ENCODE measurements at places on chromosomes 3 and 15. TPM values are rescaled to one million over a fixed set of nuclear protein-coding genes. Genes with fewer than 3 reads are reported as not detected.

DNA sequence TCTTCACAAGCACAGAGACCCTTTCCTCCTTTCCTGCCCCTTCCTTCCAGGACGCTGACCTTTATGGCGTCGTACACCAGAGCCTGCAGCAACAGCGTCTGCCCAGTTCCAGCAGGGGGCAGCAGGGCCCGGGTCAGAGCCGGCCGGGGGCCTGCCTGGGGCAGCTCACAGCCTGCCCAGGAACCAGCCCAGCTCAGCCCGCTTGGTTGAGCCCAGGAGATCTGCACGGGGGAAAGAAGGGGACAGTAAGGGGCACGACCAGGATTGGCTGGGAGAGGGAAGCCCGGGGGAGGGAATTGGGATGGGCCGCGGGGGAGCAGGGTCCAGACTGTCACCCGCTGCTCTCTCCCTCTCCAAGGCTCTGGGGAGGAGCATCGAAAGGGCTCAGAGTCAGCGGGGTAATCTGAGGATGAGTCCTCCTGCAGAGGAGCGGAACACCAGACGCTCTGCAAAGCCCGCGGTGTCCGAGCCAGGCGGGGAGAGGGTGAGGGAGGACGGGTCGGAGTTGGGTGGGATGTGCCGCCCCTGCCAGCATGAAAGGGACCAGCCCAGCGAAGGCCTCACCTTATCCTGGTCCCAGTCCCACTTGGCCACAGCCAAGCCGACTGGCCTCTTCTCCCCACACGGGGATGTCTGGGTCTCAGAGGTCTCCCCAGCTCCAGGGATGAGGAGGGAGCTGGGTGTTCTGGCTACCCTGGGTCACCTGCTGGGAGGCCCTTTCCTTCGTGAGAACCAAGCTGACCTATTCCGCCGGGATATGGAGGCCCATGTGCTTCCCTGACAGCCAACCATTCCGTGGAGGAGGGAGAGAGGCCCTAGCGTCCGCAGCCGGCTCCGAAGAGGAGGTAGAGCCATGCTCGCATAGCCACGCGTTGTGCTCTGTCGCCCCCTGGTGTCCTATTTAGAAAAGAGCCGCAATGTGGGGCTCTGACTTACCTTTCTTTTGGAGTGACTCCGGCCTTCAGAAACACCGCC, 7.4 kb upstream of the IGDCC3 start:
- peak; percentile 90 for DNase-seq

GRCh38 chr15:68304589-68305337, 27.2 kb downstream of the FEM1B start:
- DNase-seq = no peak

DNA sequence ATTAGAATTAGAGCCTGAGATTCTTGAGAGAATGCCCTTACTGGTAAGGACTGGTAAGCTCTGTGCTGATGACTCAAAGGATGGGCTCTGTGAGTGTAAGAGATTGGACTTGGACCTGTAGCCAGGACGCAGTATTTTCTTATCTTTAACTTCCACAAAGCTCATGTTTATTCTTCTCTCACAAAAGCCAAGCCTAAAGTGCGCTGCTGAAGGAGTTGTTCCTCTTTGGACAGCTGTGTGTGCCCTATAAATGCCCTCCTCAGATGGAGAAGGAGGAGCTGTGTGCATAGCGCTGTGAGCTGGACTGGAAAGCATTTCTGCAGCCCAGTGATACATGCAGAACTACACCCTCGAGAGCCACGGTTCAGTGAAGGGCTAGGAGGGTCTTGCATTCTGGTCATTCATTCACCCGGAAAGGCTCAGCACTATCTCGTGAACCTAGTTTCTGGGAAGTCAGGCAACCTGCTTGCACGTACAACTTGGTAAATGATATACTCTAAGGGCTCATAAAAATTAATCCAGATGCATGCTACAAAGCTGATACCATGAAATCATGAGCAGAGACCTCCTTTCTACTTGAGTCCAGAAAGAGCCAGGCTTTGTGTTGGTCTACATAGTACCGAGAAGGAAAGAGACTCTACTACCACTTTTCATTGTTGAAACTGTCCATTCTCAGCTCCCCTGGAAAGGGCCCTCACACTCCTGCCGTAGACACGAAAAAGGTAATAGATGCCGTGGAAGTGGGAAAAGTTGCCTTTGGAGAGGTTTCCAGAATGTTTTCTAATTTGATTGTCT, 103.0 kb upstream of the TBL1XR1 start:
- no peak for DNase-seq

- DNase-seq = no peak
Observed at GRCh38 chr3:160132226-160132625, 93.0 kb upstream of the C3orf80 start.

DNA sequence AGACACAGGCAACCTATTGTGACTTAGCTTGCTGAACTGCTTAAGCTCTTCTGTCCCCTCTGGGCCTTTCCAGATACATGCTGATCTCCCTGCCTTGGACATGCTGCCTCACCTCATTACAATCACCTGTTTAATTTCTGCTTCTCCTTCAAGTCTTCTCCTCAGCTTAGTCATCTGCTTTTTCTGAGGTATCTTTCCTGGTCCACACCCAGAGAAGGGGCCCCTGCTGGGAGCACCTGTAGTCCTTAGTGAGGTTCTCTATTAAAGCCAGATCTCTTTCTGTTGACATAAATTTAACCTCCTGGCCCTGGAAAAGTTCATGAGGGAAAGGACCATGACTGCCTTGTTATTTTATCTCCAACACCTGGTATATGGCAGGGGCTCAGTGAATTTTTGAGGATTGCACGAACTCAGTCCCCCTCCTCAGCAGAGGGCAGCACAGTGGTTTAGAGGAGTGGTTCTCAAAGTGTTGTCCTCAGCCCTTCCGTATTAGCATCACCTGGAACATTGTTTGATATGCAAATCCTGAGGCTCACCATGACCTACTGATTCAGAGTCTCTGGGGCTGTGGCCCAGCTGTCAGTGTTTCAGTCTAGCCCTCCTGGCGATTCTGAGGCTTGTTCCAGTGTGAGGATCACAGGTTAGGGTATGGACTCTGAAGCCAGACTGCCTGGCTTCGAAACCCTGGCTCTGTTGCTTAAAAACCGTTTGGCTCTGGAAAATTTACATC, 12.7 kb downstream of the COL6A6 start:
- DNase-seq = no peak

DNA sequence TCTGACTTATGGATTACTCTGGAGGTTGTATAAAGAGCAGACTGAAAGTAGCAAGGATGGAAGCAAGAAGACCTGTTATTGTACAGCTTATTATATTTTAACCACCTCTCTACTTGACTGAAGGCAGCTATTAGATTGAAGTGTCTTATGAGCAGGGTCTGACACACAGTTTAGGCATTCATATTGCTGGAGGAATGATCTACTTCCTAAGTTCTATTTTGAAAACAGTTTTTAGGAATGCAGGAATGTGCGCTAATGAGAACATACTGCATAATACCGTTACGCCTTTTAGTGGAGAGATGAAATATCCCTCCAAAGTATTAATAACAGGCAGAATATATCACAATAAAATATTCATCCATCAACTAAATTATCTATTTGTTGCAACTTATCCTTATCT, 193.3 kb downstream of the ISL2 start:
- DNase-seq = no peak

Gene EFCAB12
- 3.5 TPM for total RNA-seq
